ENCODE measurements at places on chromosomes 3 and 15. TPM values are rescaled to one million over a fixed set of nuclear protein-coding genes. Genes with fewer than 3 reads are reported as not detected.

DNA sequence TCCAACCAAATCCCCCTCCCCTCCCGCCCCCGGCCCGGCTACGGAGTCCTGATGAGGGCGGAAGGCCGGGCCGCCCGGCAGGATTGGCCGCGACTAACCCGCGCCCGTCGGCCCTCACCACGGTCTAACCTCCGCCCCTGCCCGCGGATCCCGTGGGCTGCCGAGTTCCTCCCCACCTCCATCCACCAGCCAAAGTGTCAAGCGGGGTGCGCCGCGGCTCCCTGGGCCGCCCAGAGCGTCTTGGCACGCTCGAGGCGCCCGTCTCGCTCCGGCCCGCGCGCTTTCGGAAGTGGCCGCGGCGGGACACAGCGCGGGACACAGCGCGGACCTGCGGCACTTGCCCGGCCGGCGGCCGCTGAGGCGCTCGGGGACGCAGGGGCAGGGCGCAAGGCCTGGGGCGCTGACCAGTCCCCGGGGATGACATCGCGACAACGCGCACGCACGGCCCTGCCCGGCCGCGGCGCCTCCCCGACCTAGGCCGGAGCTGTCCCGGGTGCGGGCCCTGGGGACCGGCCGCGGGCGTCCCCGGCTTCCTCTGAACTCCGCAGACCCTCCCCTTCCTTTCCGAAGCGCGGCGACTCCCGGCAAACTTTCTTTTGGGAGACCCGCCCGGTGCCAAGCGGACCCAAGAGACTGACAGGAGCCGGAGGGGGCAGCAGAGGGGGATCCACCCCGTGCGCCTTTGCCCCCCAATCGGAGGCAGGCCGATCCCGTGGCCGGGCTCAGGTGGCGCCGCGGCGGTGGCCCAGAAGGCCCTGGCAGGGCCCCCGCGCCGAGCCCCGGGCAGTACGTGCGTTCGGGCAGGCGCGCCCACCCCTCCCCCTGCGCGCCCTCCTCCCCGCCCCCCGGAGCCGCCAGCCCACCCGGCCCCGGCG, 112.8 kb upstream of the ICE2 start:
- peak; percentile 34 for DNase-seq

DNA sequence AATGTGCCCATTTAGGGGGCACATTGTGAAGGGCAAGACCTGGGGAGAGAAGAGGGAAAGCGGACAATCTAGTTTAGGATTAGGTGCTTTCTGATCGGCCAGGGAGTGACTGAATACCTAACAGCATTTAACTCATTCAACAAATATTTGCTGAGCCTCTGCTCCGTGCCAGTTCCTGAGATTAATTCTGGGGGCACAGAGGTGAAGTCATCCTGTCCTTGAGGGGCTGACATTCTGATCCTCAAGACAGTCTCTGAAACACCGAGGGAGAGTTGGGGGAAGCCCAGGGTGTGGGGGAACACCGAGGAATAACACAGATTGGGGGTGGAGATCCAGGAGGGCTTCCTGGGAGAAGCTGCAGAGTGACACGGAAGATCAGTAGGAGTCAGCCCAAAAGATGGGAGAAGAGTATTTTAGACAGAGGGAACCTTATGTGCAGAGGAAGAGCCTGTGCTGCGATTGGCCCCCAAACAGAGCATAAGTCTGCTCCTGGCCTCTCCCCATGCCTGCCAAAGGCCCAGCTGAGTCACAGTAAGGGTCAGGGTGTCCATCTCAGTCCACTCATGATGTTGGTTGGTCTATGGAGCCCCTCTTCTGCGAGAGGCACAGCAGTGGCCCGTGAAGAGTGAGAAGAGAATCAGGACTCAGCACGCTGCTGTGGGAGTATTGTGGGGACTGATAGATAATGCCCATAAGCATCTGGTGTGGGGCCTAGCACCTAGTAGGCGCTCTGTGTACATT, 60.2 kb downstream of the AMOTL2 start:
- no peak for DNase-seq

DNA sequence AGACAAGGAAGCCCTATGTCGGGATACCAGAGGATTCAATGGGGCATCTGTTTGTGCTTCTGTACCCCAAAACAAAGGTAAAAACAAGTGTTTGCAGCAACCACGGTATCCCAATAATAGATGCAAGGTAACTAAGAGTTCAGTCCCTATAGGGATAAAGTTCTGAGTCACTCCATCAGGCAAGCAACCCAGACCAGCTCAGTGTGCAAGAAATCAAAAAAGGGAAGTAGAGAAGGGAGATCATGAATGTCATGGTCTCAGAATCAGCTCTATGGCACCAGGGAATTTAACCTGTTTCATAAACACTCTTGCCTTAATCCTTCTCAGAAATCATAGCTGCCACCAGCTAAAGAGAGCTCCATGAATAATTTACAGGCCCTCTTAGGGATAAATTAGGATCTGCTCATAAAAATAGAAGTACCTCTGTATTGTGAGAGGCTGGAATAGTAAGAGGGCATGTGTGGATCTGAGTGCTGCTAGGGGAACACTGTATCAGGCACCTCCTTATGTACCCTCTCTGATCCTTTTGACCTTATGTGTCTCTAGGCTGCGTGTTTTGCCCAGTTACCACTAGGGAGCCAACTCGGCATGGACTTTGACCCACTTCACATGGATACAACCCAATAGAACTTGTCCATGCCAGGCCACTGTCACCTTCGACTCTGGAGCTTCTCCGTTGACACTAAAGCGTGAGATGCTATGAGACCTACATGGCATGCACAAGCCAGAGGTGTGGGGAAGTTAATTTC, 754.6 kb downstream of the AGBL1 start:
- no peak for DNase-seq

GRCh38 chr3:165549665-165550064, 287.6 kb downstream of the BCHE start:
- DNase-seq, result no peak

GRCh38 chr3:147680837-147681483, 271.8 kb downstream of the ZIC1 start:
- DNase-seq, result no peak

DNA sequence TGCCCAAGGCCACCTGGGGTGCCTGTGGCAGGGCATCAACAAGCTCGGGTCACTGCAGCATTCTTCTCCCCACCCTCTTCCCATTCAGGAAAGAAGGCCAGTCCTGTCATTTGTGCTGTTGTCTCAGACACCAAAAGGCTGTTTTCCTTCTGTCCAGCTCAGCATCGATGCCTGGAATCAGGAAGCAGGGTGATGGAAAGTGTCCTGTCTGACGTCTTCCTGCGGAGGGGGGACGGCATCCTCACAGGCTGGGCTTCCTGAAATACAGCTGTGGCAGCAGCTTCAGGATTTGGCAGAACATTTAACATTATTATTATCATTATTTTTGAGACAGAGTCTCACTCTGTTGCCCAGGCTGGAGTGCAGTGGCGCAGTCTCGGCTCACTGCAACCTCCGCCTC, 33.0 kb upstream of the ANKDD1A start:
- no peak for DNase-seq

- no peak for DNase-seq
These were observed 172.0 kb downstream of the TCF12 start for GRCh38 chr15:57090496-57090859.

- DNase-seq, result no peak
These were observed 6.8 kb upstream of the SKIL start for GRCh38 chr3:170350515-170351413.

- DNase-seq, result peak; percentile 67
These were observed 45.0 kb downstream of the SUCNR1 start for GRCh38 chr3:151918253-151919029.

GRCh38 chr3:61946570-61947324, 385.4 kb downstream of the PTPRG start:
- no peak for DNase-seq

GRCh38 chr15:99669250-99669649, 64.0 kb downstream of the LYSMD4 start:
- DNase-seq, result no peak

DNA sequence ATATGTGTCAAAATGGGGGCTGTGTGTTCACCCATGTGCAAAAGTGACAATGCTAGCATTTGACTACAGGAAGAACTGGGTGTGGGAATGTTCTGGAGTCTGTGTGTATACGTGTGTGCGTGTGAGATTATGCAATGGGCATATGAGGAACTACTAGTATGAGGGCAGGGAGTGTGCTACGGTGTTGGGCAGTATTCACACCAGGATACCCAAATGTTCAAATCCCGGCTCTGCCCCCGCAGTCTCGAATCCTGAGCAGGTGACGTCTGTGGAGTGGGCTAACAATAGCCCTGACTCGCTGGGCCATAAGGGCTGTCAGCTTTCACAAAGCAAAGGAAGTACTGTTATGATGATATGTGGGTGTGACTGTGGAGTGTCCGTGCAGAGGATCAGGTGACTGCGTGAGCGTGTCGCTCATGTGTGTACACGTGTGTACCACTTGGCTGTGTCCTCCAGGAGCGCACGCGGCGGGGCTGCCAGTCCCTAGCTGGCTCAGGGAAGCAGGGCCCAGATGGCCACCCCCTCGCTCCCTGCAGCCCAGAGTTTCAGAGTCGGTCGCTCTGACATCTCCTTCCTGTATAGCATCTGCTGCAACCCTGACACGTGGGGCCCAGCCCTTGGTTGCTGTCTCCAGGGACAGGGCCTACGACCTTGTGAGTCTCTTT, 27.2 kb downstream of the IQSEC1 start:
- no peak for DNase-seq

DNA sequence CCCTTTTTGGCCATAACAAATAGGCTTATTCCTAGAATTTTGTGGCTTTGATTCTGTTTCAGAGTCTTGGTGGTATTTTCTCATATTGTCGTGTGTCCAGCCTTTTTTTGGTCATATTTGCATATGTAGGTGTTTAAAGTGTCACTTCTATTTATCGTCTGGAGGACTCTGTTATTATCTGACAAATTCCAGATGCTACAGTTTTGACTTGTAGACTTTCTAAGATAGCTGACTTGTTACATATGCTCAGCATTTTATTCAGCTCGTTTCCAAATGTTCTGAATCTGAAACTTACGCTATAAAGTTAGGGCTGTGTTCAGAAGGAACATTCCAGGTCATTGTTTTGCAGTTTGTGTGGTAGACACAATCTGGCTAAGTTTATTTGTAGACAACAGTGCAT, 1.9 kb downstream of the PPP4R2 start:
- no peak for DNase-seq

- DNase-seq, result no peak
These were observed 1.4 kb upstream of the HERC1 start for GRCh38 chr15:63835211-63835568.

DNA sequence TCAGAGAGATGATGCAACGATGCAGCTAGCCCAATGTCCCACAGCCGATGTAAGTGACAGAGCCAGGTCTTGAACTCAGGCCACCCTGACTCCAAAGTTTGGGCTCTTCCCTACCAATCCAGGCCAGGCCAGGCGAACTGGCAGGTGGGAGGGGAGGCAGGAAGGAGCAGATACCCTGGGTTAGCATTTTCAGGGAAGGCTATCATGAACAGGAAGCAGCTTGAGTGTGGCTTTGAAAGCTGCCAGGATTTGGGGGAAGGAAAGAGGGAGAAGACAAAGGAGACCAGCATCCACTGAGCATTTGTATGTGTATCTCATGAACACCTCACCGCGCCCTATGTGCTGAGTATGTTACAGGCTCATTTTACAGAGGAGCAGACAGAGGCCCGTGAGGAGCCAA, 38.8 kb downstream of the LMCD1 start:
- DNase-seq, result peak; percentile 20

DNA sequence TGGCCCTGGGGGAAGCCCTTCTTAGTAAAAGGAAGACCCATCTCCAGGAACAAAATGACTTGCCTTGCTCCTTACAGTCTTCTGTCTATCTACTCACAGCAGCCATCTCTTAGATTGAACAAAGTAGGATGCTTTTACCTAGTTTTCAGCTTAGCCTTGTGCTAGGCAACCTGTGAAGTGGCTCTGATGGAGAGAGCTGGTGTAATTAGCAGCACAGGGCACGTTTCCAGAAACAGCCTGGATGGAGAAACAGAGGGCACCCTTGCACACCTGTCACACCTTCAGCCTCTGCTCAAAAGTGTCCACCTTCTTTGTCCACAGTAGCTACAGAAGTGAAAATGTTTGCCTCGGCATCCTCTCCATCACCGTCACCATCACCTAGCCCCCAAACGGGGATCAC, 292.9 kb downstream of the RORA start:
- no peak for DNase-seq

GRCh38 chr15:58564981-58565380, 133.2 kb downstream of the LIPC start:
- no peak for DNase-seq

GRCh38 chr15:29376590-29376989, 107.0 kb upstream of the NSMCE3 start:
- no peak for DNase-seq

DNA sequence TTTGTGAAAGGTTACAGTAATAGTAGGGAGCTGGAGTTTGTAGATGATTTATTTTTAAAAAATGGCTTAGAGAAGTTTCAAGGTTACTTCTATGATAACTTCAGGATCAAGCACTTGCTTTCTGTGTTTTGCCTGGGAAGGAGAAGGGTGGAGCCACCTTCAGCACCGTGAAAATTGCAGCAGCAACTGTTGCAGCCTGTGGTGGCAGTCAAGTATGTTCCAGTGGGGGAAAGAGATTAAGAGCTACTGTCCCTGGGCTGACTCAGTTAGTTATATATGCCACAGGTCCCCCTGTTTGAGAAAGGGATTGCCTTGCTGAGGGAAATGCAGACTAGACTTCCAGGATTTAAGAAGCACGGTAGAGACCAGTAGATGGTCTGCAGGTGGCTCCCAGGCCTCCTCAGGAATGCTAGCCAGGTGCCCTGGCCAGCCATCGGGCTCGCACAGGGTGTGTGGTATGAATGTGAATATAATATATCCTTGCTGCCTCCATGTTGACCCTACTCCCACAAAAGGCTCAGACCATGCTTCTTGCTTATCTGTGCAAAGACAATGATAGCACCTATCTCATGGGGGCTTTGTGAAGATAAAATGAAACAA, 389.5 kb downstream of the CACNA2D3 start:
- DNase-seq, result no peak

GRCh38 chr15:67124911-67125588, 59.6 kb downstream of the SMAD3 start:
- no peak for DNase-seq

GRCh38 chr15:52337198-52337853, 41.7 kb upstream of the MYO5C start:
- peak; percentile 80 for DNase-seq

DNA sequence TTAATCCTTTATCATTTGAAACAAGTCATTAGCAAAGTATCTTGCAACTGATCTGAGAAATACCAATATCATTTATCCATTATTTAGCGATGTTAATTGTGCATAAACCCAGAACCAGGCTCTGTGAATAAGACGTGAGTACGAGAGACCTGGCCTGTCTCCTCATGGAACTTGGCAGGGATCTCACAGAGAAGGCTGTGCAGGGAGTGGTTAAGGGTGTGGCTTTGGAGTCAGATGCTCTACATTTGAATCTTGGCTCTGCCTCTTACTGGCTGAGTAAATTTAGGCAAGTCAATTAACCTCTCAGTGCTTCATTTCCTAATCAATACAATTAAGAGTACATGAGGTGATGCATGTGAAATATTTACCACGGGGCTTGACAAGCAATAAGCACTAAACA, 39.9 kb upstream of the TBL1XR1 start:
- no peak for DNase-seq

- peak; percentile 42 for DNase-seq
These were observed 20.6 kb upstream of the EPHB3 start for GRCh38 chr3:184540777-184541681.

ST6GAL1 gene
- 6.8 TPM for total RNA-seq

LSM3 gene
- 17.4 TPM for total RNA-seq

GOLGA6B gene
- 0.18 TPM for total RNA-seq

ALDH1L1 gene
- 12.9 TPM for total RNA-seq

CCRL2 gene
- total RNA-seq, result 3.7 TPM

GP5 gene
- not detected for total RNA-seq

ONECUT1 gene
- total RNA-seq, result not detected

ARNT2 gene
- total RNA-seq, result 3.7 TPM

All from HT1080 (cell line).